ENCODE measurements at places on chromosomes 11 and 22.
A peak's percentile ranks its signal among the peaks of the same experiment; 100 is the strongest.

- DNase-seq, result no peak
These were observed 3.4 kb downstream of the LGR4 start for GRCh38 chr11:27468995-27469695.

GRCh38 chr11:27409049-27409448, 46.0 kb upstream of the CCDC34 start:
- DNase-seq, result no peak

GRCh38 chr11:13003736-13004493, 5.2 kb upstream of the RASSF10 start:
- DNase-seq, result no peak

DNA sequence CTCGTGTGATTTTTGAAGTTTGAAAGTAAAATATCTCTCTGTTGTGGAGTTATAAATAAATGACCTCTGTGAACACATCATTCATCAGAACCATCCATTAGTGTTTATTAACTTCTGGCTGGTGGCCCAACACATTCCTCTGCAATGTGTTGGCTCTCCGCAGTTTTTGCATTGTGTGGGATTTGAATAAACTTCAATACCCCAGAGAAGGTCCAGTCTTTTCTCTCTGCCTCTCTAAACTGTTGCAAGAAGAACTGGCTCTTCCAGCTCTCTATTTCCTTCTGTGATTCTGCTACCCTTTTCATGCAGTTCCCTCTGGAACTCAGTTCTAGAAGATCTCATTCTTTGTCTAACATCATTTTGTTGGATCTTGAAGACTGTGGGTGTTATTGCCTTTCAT, 125.0 kb upstream of the ARHGAP42 start:
- no peak for DNase-seq

- peak; percentile 40 for DNase-seq
These were observed 19.7 kb downstream of the CTR9 start for GRCh38 chr11:10770626-10771254.

- no peak for DNase-seq
These were observed 14.0 kb downstream of the TRIM44 start for GRCh38 chr11:35676611-35676965.

Measured in stimulated activated CD8-positive, alpha-beta memory T cell treated with anti-CD3 and anti-CD28 coated beads, Interleukin-4, amount 100 ng/mL, for 48 hours (primary cell).